Regular cardiac myocyte (primary cell): ENCODE measurements at places on chromosomes 2 and 18. TPM values are rescaled to one million over a fixed set of nuclear protein-coding genes. Genes with fewer than 3 reads are reported as not detected.

Gene ALKAL2
- total RNA-seq = under 0.01 TPM in 1 of 2 replicates, not detected in the other

Gene HMSD
- total RNA-seq = under 0.01 TPM in 1 of 2 replicates, not detected in the other

Gene C2orf69
- 14.4 and 17.3 TPM in 2 replicates for total RNA-seq

Gene UPP2
- 0.28 TPM in 1 of 2 replicates, not detected in the other for total RNA-seq

Gene OR6B3
- not detected in 2 replicates for total RNA-seq
